ENCODE measurements at places on chromosomes 3 and 15.

- DNase-seq, result peak; percentile 93
Observed at GRCh38 chr3:81744366-81744765, 17.1 kb downstream of the GBE1 start.

GRCh38 chr3:166296179-166296783, 459.1 kb upstream of the BCHE start:
- no peak for DNase-seq

DNA sequence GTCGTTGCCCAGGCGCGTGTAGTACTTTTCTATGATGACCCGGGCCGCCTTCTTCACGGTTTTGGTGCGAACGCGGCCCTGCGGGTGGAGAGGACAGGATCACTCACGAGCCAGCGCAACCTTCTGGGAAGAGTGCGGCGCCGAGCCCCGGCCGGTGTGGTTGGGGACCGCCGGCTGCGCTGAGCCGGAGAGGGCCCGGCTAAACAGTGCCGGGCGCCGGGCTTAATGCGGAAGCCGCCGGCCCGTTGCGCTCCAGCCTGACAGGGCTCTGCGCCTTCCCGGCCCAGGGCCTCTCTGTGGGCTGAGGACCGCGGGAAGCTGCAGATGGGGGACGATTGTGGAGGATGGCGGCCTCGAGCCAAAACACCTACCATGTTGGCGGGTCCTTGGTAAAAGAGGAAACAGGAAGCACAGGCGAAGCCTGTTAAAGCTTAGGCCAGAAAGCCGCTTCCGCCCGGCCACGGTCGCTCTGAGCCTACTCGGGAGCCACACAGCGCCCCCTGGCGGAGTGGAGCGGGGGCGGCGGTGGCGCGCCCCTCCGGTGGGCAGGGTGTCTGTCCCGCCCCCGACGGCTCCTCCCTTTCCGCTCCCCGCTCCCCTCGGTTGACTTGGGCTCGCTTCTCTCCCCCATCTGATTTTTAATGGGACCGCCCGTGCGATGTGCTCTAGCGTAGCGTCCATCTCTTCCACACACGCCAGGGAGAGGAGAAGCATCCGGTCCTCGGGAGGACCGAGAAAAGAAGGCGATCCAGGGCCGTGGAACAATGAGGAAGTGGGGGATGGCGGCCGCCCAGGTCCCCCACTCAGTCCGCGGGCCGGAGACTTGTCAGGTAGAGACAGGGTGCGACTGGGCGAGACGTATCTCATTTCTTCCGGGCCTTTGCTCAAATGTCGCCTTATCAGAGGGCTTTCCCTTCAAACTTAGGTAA, at the start of gene RPS17:
Gene RPS17, minus strand, starts transcription at position 403 of the 929 bp plus-strand sequence. Its CDS starts 29 bp downstream, at position 374.
- DNase-seq, result peak; percentile 95

GRCh38 chr3:52679811-52680210, 5.9 kb downstream of the PBRM1 start:
- no peak for DNase-seq

DNA sequence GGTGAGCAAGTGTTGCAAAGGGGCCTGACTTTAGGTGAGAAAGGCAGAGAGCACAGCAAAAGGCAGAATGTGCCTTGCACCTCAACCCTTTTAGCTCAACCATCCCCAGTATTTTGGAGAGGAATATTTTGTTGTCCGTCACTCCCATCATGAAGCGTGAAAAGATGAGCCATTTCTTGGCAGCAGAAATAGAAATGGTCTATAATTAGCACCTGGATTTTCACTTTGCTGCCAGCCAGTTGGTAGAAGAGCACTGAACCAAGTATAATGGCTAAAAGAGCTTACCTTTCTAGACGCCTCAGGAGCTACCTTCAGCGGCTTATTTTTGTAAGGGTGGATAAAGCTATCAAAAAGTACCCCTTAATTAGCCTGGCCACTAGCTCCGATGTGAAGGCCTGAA, 406.7 kb downstream of the OCA2 start:
- no peak for DNase-seq

DNA sequence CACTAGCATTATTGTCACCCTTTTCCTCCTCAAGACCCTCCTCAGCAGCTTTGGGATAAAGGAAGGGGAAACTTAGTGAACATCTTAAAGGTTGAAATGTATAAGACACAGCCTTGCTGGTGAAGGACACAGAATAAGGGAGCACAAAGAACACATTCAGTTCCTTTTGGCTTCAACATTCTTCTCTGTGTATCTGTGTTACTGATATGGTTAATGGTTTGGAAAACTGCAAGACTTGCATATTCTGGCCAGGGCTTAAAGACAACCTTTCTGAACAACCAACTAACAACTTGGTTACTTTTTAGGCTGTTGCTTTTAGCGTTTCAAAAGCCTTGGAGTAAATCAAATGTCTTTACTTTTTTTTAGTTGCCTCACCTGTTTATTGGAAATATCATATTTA, 680.5 kb downstream of the MECOM start:
- DNase-seq, result no peak

DNA sequence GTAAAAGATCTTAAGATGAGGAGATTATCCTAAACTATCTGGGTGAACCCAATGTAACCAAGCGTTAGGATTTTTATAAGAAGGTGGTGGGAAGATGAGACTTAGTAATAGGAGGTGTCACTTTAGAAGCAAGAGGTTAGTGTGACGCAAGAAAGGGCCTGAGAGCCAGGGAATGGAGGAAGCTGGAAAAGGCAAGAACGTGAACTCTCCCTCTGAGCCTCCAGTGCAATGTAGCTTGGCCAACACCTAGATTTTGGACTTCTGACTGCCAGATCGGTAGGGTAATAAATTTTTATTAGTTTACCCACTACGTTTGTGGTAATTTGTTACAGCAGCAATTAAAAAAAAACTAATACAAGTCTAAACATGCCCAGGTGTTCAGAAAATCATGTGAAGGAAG, 20.8 kb upstream of the CNTN6 start:
- DNase-seq, result no peak
